Placental epithelial cell (primary cell): ENCODE measurements at places on chromosomes 5 and 9. TPM values are rescaled to one million over a fixed set of nuclear protein-coding genes. Genes with fewer than 3 reads are reported as not detected.

The FOXD4L6 gene
- total RNA-seq, result 0.39 TPM in 1 of 2 replicates, not detected in the other

The C1QTNF2 gene
- total RNA-seq, result 0.11 and 0.39 TPM in 2 replicates

The CER1 gene
- not detected in 2 replicates for total RNA-seq

The SCGB3A2 gene
- 1.2 TPM in 1 of 2 replicates, not detected in the other for total RNA-seq

The ROR2 gene
- 21.6 and 25.7 TPM in 2 replicates for total RNA-seq

The SMIM33 gene
- total RNA-seq, result not detected in 2 replicates

The SLC36A1 gene
- total RNA-seq, result 3.1 and 14.6 TPM in 2 replicates

The IFNA10 gene
- not detected in 2 replicates for total RNA-seq

The DTWD2 gene
- 2.7 and 5.0 TPM in 2 replicates for total RNA-seq

The C9orf152 gene
- not detected in 2 replicates for total RNA-seq

The SLC6A19 gene
- total RNA-seq, result not detected in 2 replicates

The TAF11L10 gene
- 0.39 TPM in 1 of 2 replicates, not detected in the other for total RNA-seq
